ENCODE measurements at places on chromosomes 2 and 18.

DNA sequence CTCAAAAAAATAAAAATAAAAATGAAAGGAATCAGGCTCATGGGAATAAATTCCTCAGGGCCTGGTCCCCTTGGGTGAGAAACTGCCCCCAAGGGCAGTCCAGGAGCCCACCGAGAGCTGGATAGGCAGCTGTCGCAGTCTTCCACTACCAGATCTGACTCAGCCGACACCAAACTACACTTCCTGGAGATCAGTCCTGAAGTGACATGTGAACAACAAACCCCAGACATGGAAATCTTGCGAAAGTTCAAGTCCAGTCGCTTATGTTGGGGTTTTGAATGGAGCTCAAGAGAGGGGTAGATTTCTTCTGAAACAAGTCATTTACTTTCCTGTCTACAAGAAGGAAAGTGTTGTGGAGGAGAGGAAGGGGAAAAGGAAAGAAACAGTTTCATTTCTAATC, 12.9 kb downstream of the ADCY3 start:
- no peak for DNase-seq

- DNase-seq, result no peak
These were observed 217.7 kb upstream of the SMAD7 start for GRCh38 chr18:49168281-49168985.

DNA sequence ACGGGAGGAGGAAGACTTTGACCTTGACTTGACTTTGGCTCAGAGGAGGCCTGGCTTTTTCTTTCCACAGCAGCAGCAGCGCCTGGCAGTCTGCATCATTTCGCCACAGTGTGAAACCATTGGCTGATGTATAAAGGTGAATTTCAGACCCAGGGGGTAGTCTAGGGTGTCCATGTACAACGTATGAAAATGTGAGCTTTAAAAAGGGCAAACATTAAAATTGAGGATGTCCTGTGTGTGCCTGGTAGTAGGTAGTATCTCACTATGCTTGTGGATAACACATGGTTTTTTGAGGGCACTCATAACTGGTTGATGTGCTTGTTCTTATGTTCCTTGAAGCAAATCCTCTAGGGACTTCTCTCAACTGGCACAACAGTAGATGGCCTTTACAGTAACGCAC, 86.1 kb downstream of the LPIN1 start:
- DNase-seq, result no peak

DNA sequence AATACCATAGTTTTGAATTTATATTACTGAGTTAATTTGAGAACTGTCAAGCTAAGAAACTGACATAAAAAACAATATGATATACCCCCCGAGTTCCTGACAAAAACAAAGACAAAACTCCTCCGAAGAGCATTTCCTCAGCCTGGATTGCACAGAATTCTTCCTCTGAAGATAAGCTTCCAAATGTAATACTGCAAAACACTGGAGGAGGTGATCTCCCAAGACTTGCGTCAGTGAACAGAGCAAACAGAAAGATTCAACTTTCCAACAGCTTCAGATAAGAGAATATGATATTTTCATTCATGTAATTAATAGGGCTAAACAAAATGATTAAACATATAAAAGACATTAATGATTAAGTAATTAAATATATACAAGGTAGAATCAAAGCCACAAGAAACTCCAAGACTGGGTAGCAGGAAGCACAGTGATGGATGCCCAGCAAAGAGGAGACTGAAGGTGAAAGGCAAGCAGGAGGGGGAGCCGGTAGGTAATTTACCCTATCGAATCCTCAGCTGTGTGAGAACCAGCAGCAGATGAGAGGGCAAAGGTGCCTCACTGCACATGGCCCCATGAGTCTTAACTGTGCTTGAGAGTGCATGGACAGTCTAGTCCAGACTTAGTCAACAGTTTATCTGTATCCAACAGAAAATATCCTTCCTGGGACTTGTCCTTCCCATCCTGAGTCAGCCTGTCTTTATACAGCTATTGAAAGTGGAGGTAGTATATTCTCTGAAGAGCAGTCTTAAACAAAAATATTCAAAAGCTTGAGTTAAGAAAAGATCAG, 18.3 kb upstream of the SERPINB3 start:
- no peak for DNase-seq

DNA sequence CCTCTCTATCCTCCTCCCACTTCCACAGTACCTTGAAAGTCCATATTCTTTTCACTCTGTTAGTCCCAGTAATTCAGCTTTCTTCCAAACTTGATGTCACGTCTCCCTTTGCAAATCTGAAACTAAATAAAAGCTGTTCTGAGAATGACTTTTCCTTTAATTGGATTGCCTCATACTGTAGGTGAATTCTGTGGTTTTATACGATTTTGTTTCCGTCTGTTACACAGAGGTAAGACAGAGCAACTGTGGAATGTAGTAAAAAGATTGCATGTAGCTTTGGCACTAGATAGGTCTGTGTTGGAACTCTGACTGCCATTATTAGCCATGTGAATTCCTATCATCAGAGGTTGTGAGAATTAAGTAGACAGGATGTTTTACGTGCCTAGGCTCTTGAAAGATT, 25.9 kb downstream of the MALT1 start:
- DNase-seq, result no peak

- no peak for DNase-seq
These were observed 81.0 kb upstream of the ACVR2A start for GRCh38 chr2:147763861-147764260.

DNA sequence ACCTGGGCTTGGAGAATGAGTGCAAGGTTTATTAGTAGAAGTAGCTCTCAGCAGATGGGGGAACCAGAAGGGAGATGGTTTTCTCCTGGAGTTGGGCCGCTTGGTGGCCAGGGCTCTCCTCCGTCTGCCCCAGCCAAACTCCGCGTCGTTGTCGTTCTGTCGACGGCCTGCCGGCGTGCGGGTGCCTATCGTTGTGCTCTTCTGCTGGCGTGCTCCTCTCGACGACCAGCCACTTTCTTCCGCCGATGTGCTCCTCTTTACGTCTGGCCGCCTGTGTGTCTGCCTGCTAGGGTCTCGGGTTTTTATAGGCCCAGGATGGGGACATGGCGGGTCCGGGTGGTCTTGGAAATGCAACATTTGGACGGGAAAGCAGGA, 119.1 kb downstream of the BMPR2 start:
- no peak for DNase-seq

Measured in thyroid gland (tissue), 4 donors.